D341Med (cell line): ENCODE measurements at places on chromosomes 6 and 20.

GRCh38 chr20:60877071-60877857 lies 374.8 kb upstream of the CDH4 start:
- DNase-seq = peak; percentile 88

DNA sequence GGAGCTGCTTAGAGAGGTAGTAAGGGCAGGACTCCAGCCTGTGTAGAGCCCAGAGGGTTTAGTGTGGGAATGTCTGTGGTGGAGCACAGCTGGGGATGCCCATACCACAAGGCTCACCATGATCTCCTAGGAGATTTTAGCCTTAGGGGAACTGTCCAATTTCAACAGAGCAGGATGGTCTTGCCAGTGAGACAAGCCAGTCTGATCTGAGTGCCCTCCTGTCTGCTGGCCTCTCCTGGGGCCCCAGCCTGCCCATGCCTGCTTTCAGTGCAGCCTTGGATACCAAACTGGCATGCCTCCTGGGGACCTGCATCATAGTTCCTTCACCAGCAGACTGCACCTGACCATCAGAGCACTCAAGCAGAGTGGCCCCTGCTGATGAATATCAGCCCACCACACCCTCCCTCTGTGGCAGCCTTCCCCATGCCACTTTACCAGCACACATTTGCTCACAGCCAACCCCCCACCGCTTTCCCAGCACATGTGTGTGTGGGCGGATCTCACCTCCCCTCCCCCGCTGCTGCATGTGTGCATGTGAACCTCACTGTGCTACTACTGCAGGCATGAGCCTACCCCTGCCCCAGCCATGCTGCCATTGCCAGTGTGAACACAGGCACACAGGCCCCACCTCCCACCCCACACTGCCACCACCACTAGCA lies 7.9 kb upstream of the TREM1 start:
- no peak for DNase-seq

GRCh38 chr6:57247603-57248002 lies 25.5 kb upstream of the RAB23 start:
- no peak for DNase-seq

DNA sequence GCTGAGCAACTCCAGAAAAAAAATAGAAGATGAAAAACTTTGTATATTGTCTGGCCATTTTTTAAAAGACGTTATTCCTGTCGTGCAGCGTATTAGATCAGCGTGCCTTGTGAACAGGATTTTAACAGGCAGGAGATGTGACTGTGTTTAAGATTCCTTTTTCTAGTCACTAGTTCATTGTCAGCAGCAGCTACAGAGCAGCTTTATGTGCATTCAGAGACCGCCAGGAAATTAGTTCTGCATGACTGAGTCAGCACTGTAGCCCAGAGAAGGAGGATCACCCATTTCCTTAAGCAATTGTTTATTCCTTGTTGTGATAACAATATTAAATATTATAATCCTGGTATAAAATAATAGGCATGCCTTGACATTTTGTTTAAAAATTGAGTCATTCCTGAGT lies 75.4 kb upstream of the ADGRB3 start:
- peak; percentile 22 for DNase-seq

DNA sequence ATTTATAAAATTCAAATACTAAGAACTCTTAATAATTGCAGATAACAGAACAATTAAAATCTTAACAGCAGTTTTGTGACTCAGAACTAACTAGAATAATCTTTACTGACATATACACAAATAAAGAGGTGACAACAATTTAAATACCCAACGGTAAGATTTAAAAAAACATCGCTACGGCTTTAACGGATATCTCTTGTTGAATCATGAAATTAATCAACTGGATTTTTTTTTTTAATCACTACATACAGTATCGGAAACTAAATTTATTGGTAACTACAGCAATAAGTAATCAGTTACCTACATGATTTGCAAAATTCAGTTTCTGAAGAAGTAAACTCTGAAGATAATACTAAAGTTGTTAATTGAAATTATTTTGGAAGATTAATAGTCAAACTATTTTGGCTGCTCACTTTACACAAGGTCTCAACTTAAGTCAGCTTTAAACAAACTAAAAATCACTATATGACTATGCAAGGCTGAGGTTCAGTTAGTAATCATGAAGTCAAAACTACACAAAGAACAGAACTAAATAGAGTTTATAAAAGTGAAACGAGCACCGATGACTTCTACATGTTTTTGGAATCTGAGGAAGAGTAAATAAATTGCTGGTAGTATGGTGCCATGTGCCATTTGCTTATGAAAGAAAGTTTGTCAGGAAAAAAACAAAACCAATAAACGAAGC lies 128.8 kb downstream of the HUS1B start:
- DNase-seq = no peak

GRCh38 chr6:61909486-61909885 lies 376.5 kb downstream of the KHDRBS2 start:
- DNase-seq = peak; percentile 55
